ENCODE measurements at places on chromosomes 2 and 18.

- no peak for DNase-seq
Observed at GRCh38 chr2:203582468-203582867, 47.4 kb upstream of the RAPH1 start.

DNA sequence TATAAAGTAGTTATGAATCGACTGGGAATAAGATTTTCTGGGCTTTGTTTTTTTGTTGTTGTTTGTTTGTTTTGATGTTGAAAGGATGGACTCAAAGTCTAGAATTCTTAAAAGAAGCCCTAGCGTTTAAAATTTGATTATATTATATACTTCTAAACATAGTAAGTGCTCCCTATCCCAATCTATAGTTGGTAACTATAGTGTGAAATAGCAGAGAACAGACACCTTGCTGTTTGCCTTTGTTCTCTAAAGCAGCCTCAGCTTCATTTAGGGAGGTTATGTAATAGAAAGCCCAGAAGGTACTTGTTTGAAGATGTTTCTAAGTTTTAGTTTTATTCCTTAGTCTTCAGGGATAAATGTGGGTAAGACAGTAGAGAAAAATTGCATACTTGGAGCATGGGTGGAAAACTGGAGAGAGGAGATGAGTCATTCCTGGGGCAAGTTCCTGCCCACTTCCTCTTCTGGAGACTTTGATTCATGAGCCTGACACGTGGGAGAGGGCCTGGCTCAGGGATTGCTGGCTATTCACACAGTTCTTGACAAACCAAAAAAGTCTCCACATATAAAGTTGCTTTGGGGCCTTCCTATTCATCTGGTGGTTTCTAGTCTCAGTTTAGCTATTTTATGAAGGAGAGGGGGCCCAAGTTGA, 131.9 kb downstream of the MYO1B start:
- DNase-seq: peak; percentile 65

DNA sequence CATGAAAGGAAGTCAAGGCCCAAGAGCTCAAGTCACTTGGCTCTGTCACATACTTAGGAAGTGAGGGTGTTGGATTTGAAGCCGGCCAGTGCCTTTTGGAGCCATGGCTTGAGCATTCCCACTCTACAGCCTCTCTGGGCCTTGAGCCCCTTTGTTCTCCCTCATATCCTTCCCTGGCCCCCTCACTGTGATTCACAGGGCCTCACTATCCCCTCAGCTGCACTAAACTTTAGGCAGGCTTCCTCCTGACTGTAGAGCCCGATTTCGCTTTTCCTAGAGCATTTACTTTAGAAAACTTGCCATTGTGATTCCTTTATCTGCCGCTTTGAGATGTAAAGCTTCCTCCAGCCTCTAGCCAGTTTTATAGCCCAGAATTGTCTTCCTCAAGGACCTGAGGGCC, 107.6 kb downstream of the FBXO15 start:
- DNase-seq: no peak

DNA sequence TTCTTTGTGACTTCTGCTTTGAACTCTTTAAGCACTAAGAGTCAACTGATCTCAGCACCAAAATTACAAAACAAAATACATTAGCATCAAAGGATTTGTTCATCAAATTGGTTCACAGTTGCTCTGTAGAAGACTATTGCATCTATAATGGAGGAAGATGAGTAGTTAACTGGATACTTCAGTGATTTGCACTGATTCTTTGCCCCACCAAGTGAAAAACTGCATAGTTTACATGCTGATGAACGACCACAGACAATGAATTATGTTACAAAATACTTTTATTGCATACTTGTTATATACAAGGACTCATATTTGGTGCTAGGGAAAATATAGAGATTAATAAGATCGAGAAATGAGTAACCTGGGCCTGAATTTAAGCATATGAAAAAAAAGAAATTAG, 107.2 kb downstream of the SCG2 start:
- no peak for DNase-seq

DNA sequence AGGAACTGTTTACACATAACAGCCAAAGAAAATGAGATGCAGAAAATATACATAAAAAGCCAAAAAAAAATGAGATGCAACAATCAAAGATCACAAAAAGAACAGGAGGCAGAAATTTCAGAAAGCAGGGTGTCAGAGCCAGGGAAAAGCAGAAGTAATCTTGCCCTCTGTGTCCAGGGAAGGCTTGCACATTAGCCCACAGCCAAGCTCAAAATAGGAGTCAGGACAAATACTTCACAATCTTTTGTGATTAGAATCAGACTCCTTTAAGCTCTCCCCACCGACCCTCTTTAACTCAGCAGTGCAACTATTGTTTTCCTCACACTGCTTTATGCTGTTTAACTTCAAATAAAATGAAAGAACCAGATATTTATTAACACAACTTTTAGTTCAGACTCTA, 34.6 kb downstream of the IAH1 start:
- DNase-seq: no peak
